ENCODE measurements at places on chromosomes 7 and 10.

DNA sequence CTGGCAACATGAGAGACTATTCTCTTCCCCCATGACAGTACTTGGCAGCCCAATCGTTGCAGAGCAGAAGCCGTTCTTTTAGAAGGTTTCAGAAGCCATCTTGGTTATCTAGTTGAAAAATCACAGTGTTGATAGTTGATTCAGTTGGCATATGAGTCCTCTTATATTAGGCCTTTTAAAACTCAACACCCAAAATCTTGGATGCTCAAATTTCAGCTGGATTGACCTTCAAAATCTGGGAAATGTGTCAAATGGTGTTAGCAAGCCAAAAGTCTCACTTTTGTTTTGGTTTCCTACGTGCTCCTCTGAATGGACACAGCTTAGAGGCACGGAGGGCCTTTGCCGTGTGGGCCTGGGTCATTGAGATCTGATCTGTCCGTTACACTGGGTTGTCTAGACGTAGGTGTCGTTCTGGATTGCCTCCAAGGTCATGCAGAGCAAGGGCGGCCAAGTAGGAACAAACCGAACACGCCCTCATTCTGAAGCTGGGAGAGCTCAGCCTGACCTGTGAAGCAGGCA lies 59.3 kb upstream of the BMPER start:
- DNase-seq, result no peak

GRCh38 chr10:14667280-14667679 lies 107.4 kb downstream of the FAM107B start:
- DNase-seq, result no peak

GRCh38 chr10:114538181-114538906 lies 119.7 kb downstream of the ABLIM1 start:
- DNase-seq, result no peak

- DNase-seq, result peak; percentile 36
Measured at GRCh38 chr10:12484941-12485805, 135.8 kb downstream of the CAMK1D start.

DNA sequence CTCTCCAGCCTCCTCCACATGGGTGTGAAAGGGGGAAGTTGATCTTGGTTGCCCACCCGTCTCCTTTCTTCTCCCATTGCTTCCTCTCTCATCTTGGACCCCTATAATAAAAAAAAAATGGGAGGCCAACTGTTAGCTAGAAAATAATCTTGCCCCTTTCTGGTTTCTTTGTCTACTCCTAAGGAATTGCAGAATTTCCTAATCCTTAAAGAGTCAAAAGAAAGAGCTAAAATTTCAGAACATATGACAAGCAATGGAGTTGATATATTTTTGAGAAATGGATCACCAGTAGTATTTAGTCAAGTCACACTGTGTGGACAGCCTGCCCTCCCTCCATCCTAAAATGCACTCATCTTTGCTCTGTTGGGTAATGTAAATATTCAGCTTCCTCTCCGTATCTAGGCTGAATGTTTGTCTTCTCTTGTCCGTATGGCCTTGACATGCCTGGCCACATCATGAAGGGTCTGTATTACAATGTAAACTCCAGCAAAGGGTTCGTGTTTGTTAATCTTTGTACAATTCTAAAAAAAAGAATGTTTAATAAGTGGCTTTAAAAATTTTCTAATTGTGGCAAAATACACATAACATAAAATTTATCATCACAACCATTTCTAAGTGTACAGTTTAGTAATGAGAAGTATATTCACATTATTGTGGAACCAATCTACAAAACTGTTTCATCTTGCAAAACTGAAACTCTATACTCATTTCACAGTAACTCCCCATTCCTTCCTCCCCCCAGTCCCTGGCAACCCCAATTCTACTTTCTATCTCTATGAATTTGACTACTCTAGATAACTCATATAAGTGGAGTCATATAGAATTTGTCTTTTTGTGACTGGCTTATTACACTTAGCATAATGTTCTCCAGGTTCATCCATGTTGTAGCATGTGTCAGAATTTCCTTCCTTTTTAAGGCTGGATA lies 71.5 kb downstream of the ZNF92 start:
- no peak for DNase-seq

DNA sequence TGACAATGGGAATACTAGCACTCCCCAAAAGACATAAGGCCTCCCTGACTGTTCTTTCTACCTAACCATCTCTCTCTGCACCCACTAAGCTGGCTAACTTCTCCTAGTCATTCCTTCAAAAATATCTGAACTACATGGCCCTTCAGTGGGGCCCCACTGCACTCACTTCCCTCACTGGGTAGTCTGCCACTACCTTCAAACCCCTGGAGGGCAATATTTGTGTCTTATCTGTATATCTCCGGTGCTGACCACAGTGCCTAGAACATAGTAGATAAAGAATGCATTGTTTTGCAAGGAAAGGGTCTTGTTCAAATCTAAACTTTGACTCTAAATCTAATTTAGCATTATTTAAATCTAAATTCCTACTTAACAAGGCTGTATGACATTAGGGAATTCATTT lies 44.3 kb downstream of the CACUL1 start:
- DNase-seq, result peak; percentile 30

DNA sequence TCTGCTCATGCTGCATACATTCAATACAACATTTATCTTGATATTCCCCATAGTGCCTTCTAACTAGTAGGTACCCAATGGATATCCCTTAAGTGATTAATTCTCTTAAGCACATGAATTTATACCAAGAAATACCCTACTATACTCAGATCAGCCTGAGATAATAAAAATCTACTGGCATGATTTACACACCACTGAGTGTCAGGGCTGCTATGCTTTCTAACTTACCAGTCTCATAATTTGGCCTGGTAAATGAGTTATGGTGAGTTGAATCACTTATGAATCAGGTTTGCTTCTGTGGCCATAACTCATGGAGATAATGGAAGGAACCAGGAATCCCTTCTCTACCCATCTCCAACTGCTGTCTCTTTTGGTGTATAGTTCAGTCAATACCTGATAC lies 122.8 kb downstream of the THSD7A start:
- DNase-seq, result no peak

DNA sequence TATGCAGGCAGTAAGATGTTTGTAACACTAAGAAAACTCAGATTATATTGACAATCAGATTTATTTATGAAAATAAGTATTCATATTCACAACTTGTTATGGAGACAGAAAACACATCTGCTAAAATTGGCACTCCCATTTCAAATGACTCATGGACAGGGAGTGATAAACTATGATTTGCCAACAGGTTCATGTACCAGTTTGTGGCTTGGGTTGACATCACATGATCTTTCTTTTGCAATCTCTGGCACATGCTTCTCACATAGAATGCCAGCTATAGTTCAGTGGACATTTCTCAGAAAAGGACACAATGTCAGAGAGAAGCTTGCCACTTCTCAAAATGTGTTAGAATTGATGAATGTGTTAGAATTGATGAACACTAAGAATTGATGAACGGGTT lies 663.2 kb upstream of the ANKRD30A start:
- DNase-seq, result no peak

DNA sequence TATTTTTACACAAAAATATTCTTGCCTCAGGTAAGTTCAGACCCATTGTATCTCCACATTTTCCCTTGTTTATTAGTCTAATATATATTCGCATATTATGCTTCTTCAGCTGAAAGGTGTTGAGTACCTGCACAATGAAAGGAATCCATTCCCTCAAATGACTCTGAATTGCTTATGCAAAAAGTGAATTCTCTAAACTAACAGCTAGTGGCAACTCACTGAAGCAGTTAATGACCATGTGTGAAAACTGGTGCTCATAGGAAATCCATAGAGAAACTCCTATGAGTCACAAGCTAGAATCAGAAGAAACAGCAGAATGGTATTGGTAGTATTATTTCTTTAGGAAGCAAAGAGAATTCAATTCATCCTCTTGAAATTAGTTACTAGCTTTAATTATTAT lies 33.5 kb upstream of the RNF148 start:
- DNase-seq, result no peak

DNA sequence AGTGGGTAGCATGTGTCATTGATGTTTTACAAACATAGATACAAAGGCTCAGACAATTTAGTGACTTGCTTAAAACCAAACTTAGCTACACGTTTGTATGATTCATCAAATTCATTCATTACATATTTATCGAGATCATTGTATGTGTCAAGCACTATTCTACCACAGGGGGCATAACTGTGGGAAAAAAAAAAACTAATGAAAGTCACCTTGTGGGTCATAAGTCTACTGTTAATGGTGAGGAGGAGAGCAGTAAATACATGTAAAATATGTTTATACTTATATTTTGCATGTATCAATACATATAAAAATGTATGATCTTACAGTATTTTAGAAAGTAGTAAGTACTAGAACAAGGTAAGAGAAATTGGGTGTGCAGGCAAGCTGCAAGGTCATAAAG lies 933.8 kb downstream of the IPMK start:
- no peak for DNase-seq

DNA sequence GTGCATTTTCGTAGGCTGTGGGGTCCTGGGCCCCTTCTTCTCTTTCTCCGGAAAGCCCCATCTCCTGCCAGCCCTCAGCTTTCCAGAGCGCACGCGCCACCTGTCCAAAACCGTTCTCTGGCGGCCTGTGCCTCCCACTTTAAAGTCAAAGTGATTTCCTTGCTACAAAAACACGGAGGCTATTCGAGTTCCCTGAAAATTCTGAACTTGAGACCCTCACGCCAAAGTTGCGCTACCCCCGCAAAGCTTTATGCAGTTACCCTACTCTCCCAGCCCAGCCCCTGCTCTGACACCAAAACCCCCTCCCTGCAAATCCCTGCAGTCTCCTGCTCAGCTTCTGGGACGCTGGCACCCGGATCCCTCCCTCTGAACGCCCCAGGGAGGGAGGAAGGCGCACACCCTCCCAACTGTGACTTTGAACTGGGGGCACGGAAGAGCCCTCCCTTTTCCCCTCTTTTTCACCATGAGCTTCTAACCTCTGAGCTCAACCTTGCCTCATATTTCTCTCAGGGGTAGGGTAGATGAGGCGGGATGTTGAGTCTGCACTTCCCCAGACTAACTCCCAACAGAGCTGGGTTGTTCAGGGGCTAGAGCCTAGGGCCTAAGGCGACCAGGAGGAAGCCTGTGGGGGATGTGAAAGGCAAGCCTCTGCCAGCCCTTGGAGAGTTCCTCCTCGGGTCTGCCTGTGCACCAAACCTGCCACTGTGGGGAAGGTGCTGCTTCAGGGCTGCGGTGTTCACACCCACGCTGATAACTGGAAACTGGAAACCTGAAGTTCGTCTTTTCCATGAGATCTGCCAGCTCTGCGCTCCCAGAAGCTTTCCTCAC lies 2.7 kb upstream of the PAX4 start:
- no peak for DNase-seq

DNA sequence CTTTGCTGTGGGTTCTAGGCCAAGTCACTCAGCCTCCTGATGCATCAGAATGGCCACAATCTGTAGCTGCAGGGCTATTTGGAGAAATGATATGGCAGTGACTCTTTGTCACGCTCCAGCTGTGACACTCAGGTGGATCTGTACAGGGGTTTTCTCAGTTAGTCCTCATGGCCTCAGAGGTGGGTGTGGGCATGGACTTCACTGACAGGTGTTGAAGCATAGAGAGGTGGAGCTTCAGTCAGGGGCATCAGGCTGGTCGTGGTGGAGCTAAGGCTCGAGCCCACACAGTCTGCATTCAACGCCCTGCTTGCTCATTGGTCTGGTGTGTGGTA lies 21.2 kb downstream of the PALD1 start:
- DNase-seq, result no peak

DNA sequence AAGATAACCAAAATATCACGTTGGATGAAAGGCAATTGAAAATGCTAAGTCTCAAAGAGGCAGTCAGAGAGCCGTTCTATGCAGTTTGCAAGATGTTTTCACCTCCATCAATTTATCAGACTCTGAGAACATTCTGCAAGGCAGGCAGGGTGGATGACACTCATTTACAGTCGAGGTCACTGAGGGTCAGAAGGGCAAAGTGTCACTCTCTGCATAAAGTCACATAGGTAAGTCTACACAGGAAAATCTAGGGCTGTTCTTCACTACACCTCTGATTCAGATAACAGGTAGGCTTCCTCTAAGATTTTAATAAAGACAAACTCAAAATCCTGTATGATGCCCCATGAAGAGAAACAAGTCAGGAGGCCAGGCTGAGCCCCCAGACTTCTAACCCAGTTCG lies 1.4 kb upstream of the PLEKHA1 start:
- DNase-seq, result no peak

DNA sequence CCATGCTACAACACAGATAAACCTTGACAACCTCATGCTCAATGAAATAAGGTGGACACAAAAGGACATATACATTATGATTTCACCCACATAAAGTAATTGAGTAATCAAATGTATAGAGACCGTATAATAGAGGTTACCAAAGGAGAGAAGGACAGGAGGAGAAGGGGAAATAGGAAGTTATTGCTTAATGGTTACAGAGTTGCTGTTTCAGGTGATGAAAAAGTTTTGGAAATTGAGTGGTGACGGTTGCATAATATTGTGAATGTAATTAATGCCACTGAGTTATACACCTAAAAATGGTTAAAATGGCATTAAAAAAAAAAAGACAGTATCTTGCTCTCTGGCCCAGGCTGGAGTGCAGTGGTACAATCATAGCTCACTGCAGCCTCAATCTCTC lies 1.5 kb upstream of the OGDH start:
- DNase-seq, result no peak

DNA sequence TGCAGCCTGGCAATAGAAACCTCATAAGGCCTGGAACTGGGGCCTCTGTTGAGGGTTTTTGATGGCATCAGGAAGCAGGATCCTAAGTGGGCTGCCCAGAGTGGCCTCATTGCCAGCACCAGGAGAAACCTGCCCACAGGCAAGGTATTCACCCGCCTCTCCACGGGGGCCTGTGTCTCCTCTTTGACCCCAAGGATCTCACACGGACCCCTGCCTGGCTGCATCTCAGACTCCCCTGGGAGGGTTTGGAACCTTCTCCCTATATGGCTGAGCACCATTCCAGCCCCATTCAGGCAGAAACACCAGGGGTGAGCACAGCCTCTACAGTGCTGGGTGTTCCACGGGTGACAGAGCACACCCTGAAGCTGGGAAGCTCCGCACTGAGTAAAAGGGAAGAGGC lies 14.6 kb upstream of the C10orf71 start:
- DNase-seq, result no peak

DNA sequence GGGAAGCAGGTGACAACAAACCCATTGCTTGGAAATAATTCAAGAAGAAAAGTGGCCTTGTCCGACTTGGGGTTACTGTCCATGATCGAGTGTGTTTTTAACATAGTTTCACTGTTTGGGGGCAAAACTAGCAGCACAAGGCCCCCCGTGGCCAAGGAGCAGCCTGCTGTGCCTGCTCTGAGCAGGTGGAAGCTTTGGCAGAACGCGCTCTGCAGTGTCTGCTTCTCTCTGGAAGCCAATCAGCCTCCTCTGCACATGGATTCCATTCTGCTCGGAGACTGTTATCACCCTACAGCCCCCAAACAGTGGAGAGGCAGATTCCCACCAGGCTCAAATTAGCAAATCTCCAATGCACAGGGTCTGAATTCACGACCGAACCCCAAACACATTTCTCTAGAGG lies 7.3 kb upstream of the TCERG1L start:
- DNase-seq, result no peak

All from HuH-7 (cell line).